ENCODE measurements at places on chromosomes 4 and X. TPM values are rescaled to one million over a fixed set of nuclear protein-coding genes. Genes with fewer than 3 reads are reported as not detected.

Gene WAS
- total RNA-seq = not detected

Gene FRMD7
- not detected for total RNA-seq

Gene VGLL1
- total RNA-seq = not detected

Gene SPARCL1
- not detected for total RNA-seq

Gene WWC2
- total RNA-seq = 36.6 TPM

Gene ARAP2
- 13.8 TPM for total RNA-seq

Gene POU4F2
- not detected for total RNA-seq

Gene ODAM
- not detected for total RNA-seq

Gene PCDH19
- 0.13 TPM for total RNA-seq

Gene KLB
- not detected for total RNA-seq

Gene PRSS12
- 0.65 TPM for total RNA-seq

Gene NR3C2
- 2.4 TPM for total RNA-seq

Gene USP51
- 3.3 TPM for total RNA-seq

Gene NR0B1
- 0.65 TPM for total RNA-seq

Gene CDS1
- total RNA-seq = 2.3 TPM

Gene TNMD
- not detected for total RNA-seq

Gene TLR7
- not detected for total RNA-seq

Gene DCX
- not detected for total RNA-seq
